ENCODE measurements at places on chromosomes 6 and 20.

DNA sequence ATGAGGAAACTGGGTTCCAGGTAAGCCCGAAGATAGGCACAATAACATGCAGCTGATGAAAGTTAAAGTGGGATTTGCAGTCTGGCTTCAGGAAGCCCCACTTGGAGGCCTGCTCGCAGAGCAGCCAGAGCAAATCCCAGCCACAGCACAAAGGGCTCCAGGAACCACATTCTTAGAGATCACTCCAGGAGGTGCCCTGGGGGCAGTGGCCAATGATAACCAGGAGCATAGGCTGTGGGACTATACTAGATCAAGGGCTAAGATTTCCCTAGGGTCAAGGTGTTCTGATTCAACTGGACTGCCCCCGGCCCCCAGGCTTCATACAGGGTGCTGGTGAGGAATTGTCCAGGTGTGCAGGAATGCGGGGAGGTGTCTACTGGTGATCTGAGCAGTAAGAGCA is 133.9 kb upstream of the PTPRT start:
- no peak overlapping the region for H3K4me3 ChIP-seq
- H3K27ac ChIP-seq, result no peak overlapping the region
- H3K36me3 ChIP-seq, result no peaks in the 10 kb centered on the region
- DNase-seq, result no peak
- H3K4me1 ChIP-seq, result no peaks in the 10 kb centered on the region
- no peaks in the 10 kb centered on the region for H3K27me3 ChIP-seq

DNA sequence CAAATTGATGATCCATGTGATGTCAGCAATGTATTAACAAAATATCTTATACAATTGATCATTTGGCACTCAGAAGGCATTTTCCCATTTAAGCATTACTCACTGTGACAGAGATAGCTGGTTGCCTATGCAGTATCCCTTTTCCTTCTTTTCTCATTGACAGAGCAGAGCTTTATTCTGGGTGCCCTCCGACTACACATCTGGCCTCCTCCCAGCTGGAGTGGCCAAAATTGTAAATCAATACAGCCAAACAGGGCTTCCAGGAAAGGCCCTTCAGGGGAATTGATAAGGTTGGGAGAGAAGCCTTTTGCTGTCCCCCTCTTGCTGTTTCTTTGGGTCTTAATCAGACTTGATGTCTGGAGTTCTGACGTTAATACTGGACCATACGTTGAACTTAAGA is 9.6 kb upstream of the BLOC1S5 start:
- no peak overlapping the region for H3K4me3 ChIP-seq
- no peak for DNase-seq
- H3K36me3 ChIP-seq, result no peaks in the 10 kb centered on the region
- no peaks in the 10 kb centered on the region for H3K4me1 ChIP-seq
- H3K27me3 ChIP-seq, result no peaks in the 10 kb centered on the region

DNA sequence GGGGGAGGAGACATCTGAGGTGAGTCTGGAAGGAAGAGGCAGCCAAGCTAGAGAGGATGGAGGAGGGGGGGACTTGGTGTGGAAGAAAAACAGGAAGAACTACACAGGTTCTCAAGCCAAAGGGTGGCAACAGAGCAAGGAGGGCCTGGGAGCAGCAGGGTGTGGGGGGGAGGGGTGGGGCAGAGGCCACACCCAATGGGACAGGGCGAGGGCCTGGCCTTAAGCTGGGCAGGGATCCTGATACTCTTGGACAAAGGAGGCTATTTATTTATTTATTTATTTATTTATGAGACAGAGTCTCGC is 359.0 kb downstream of the ZFAND3 start:
- H3K4me1 ChIP-seq, result peaks cover 5% of the 10 kb centered on the region
- H3K27me3 ChIP-seq, result no peaks in the 10 kb centered on the region
- DNase-seq, result no peak
- no peak overlapping the region for H3K27ac ChIP-seq

DNA sequence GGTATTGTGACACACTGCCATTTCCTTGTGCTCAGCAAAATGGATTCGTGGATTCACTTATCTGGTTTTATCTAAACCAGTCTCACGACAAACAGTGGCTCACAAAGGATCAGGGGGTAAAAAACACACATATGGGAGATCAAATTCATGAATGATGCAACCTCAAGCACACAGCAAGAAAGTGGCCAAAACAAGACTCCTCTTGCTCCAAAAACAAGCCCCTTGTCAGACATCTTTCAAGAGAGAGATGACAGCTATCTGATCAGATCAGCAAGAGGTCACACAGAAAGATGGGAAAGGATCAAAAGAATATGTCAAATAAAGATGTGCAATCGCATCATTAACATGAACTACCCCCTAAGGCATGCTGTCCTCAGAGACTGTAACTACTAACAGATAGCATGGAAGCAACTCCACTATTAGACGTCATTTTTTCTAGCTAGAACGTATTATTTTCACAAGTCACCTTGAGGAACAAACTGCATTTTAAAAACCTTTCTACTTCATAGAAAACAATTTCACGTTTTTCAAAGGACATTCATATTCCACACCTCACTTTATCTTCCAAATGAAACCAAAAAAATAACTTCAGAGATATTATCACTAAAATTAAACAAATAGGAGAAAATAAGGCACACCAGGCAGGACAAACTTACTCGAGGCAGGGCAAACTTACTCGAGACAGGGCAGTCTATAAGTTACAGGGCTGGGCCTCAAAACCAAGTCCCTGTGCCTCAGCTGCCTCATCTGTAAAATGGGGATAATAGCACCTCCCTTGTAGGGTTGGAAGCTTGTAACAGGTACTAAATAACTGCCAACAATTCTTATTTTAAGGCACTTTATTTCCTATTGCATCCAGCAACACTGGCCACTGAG is 122.3 kb downstream of the PREX1 start:
- no peaks in the 10 kb centered on the region for H3K36me3 ChIP-seq
- no peak overlapping the region for H3K4me3 ChIP-seq
- no peak for DNase-seq
- no peak overlapping the region for H3K27ac ChIP-seq

- no peaks in the 10 kb centered on the region for H3K36me3 ChIP-seq
- peaks cover 33% of the 10 kb centered on the region for H3K27me3 ChIP-seq
- H3K4me1 ChIP-seq, result no peaks in the 10 kb centered on the region
Observed at GRCh38 chr6:30171677-30172471, 8.5 kb downstream of the TRIM15 start.

GRCh38 chr6:56841751-56842150 is 113.2 kb upstream of the BEND6 start:
- no peaks in the 10 kb centered on the region for H3K36me3 ChIP-seq
- no peak for DNase-seq
- H3K4me3 ChIP-seq, result peak overlapping the region; percentile 89
- peaks cover 50% of the 10 kb centered on the region for H3K4me1 ChIP-seq
- H3K27me3 ChIP-seq, result no peaks in the 10 kb centered on the region
- peak overlapping the region; percentile 98 for H3K27ac ChIP-seq

GRCh38 chr6:4363656-4364055 is 228.3 kb upstream of the ECI2 start:
- DNase-seq, result no peak
- H3K27ac ChIP-seq, result no peak overlapping the region
- no peaks in the 10 kb centered on the region for H3K27me3 ChIP-seq
- no peaks in the 10 kb centered on the region for H3K36me3 ChIP-seq
- peaks cover 10% of the 10 kb centered on the region for H3K4me1 ChIP-seq

DNA sequence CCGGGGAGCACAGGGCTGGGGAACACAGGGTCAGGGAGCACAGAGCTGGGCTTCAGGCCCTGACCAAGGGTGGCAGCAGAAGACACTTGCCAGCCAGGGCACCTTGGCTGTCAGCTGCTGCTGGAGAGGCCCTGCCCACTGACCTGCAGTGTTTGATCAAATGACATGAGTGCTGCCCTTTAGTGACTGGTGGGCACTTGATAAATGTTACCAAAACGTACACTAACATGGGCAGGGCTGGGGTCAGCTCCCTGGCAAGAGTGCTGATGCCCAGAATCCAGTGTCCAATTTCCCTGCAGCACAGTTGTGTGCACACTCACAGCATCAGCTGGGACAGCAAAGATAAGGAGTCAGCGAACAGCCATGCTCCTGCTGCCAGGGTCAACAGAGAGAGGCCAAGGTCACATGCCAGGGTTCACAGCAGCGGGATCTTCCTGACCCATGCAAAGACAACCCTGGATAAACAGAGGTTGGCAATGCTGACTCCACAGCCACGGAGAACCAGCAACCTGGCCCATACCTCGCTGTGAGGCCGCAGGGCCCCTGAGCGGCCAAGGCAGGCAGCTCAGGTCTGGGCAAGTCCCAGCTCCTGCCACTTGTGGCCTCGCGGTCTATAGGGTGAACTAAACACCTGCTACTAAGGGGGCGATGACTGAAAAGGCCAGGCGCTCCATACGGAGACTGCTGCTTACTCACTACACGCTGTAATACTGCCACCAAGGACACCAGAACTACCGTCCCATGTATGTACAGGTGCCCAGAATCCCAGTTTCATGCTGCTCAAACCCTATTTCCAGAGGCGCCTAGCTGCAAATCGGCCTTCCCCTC is 46.3 kb downstream of the NINL start:
- peak overlapping the region; percentile 44 for H3K4me3 ChIP-seq
- H3K36me3 ChIP-seq, result no peaks in the 10 kb centered on the region
- H3K27ac ChIP-seq, result peak overlapping the region; percentile 37
- no peak for DNase-seq
- H3K4me1 ChIP-seq, result no peaks in the 10 kb centered on the region

- no peaks in the 10 kb centered on the region for H3K36me3 ChIP-seq
- no peaks in the 10 kb centered on the region for H3K4me1 ChIP-seq
- H3K4me3 ChIP-seq, result no peak overlapping the region
- no peaks in the 10 kb centered on the region for H3K27me3 ChIP-seq
- no peak for DNase-seq
Observed at GRCh38 chr6:25027221-25027916, 91.6 kb upstream of the RIPOR2 start.

- no peak for DNase-seq
- no peaks in the 10 kb centered on the region for H3K27me3 ChIP-seq
- no peaks in the 10 kb centered on the region for H3K36me3 ChIP-seq
- no peak overlapping the region for H3K27ac ChIP-seq
Observed at GRCh38 chr6:75150685-75151412, 55.0 kb downstream of the COL12A1 start.

DNA sequence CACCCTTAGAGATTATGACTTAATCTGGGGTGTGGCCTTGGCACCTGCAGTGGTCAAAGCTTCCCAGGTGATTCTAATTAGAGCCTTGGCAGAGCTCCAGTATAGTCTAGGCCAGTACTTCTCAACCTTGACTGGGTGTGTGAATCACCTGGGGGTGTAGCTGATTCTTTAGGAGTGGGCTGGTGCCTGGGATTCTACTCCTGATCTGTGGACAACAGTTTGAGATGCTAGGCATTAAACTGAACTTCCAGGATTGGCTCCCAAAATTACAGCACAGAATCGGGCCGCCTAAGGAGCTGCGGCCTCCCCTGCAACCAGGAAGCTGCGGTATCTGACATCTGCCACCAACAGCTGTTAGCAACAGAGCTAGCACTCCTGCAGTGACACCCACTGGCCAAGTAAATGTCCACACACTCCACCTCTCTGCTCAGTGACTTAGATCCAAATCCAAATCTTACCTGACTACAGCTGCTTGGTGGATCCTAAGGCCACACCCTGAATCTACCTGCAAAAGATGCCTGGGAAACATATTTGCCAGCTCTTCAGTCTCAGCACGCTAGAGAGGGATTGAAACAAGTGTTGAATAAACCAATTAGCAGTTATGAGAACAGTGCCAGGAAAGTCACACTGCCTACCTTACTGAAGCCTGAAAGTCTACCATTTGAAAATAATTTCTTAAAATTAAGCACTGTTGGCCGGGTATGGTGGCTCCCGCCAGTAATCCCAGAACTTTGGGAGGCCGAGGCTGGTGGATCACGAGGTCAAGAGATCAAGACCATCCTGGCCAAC is 126.7 kb downstream of the UNC5CL start:
- H3K36me3 ChIP-seq, result no peaks in the 10 kb centered on the region
- H3K27me3 ChIP-seq, result no peaks in the 10 kb centered on the region
- no peak overlapping the region for H3K27ac ChIP-seq
- peak; percentile 59 for DNase-seq

- H3K27ac ChIP-seq, result no peak overlapping the region
- DNase-seq, result no peak
- no peaks in the 10 kb centered on the region for H3K27me3 ChIP-seq
- H3K4me1 ChIP-seq, result no peaks in the 10 kb centered on the region
- H3K4me3 ChIP-seq, result no peak overlapping the region
- H3K36me3 ChIP-seq, result no peaks in the 10 kb centered on the region
Observed at GRCh38 chr20:9243986-9244385, 175.1 kb downstream of the PLCB4 start.

Measured in gastrocnemius medialis (tissue), 4 donors.